ENCODE measurements at places on chromosomes 12 and 14.

- DNase-seq: peak; percentile 32
Observed at GRCh38 chr12:120264904-120265472, 542 bp downstream of the PXN start.

- DNase-seq: peak; percentile 45
Observed at GRCh38 chr12:92208613-92209121, 63.0 kb upstream of the BTG1 start.

DNA sequence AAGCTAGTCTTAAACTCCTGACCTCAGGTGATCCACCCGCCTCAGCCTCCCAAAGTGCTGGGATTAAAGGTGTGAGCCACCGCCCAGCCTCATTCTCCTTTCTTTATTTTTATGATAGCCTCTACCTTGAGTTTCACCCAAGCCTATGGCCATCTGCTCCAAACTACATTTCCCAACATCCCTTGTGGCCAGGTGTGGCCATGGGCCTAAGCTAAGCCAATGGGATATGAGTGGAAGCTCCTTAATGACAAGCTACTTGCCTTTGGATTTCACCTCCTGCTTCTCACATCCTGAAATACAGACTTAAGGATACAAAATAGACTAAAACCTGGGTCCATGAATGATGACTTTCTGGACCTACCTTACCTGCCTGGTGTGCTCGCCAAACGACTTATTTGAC is 46.2 kb downstream of the DPF3 start:
- no peak for DNase-seq

DNA sequence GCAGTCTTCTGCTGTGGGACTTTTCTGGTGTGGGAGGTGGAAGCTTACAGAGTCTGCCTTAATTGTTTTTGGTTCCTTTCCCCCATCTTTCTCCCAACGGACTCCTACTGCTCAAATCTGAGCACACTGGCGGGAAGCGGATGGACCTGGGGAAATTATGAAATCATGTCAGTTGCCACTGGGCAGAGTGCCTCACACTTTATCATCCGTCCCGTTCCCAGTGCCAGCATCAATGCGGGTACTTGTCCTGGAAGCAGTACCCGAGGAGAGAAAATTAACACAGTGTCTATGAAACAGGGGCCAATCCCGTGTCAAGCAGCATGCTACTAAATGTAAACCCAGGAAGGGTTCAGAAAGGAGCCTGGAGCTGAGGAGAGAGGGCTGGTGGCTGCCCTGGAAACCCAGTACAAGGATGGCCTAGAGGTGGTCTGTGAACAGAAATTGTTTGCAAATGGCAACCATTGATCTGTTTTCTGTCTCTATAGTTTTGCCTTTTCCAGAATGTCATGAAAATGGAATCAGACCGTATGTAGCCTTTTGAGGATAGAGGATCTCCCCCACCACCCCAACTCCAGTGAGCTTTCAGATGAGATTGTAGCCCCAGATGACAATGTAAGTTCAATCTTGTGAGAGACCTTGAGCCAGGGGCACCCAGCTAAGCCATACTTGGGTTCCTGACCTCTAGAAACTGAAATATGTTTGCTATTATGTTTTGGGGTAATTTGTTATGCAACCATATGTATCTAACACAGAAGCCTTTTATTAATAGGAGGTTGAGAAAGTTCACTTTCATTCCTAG is 908 bp upstream of the CDKL1 start:
- DNase-seq: no peak

DNA sequence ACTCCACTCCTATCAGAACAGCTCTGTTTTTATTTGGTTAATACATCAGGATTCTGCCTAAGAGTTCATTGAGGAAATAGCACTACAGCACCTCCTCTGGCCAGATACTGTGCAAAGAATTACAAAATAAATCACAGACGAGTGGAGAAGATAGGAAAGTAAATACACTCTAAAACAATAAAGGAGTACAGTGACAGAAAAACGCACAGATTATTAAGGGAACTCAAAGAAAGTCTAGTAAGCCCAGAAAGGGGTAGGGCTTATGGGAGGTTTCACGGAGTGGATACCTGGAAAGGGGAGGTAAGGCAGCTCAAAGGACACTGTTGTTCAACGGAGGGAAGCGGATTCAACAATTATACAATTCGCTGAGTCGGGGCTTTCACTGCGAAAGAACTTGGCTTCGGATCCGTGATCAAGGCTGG is 5.5 kb downstream of the OR10AD1 start:
- DNase-seq: no peak

GRCh38 chr12:25992026-25992782 is 33.7 kb downstream of the RASSF8 start:
- DNase-seq: no peak

GRCh38 chr12:72521326-72521725 is 249.2 kb downstream of the TRHDE start:
- no peak for DNase-seq

GRCh38 chr14:21071225-21072030 is 1.3 kb downstream of the ARHGEF40 start:
- DNase-seq: peak; percentile 79

GRCh38 chr14:20413744-20414082 is 412 bp upstream of the TEP1 start:
- DNase-seq: peak; percentile 54
